ENCODE measurements at places on chromosomes 6 and 20.
A peak's percentile ranks its signal among the peaks of the same experiment; 100 is the strongest.

GRCh38 chr20:5691918-5692618, 58.1 kb upstream of the SHLD1 start:
- DNase-seq, result no peak

- DNase-seq, result peak; percentile 2
These were observed 474.4 kb upstream of the HSF2 start for GRCh38 chr6:121925024-121925423.

- no peak for DNase-seq
These were observed 6.1 kb downstream of the RBM39 start for GRCh38 chr20:35735826-35736470.

DNA sequence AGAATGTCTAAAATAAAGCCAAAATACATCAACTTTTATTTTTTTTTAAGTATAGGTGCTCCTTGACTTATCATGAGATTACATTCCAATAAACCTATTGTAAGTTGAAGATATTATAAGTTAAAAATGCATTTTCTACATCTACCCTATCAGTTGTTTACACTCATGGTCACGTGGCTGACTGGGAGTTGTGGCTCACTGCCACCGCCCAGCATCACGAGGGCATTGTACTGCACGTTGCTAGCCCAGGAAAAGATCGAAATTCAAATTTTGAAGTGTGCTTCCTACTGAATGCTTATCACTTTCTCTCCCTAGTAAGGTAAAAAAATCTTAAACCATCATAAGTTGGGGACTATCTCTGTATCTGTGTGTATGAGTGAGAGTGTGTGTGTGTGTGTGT, 126.6 kb upstream of the RIN2 start:
- no peak for DNase-seq

- DNase-seq, result peak; percentile 50
These were observed 45.8 kb downstream of the AHI1 start for GRCh38 chr6:135451617-135452190.

DNA sequence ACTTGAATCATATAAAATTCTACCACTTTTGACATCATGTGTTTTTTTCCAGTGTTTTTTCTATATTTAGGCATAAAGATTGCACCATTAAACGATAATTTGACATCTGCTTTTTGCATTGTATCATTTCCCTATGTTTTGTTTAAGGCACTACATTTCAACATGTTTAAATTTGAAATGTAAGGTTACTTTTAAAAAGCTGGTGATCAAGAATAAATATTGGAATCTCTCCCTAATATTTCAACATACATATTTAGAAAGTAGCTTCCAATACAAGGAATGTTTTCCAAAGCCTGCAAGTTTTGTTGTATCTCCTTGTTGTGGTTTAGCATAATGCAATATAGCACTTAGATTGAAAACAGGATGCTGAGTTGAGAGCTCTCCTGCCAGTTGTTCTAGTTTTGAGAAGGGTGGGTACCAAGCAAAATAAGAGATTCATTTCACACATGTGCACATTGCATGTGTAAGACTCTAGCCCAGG, 76.5 kb downstream of the SYNJ2 start:
- DNase-seq, result peak; percentile 34

GRCh38 chr6:41684311-41685180, 46.3 kb downstream of the MDFI start:
- no peak for DNase-seq

- DNase-seq, result no peak
These were observed 833.0 kb downstream of the KIF16B start for GRCh38 chr20:15740046-15740775.

DNA sequence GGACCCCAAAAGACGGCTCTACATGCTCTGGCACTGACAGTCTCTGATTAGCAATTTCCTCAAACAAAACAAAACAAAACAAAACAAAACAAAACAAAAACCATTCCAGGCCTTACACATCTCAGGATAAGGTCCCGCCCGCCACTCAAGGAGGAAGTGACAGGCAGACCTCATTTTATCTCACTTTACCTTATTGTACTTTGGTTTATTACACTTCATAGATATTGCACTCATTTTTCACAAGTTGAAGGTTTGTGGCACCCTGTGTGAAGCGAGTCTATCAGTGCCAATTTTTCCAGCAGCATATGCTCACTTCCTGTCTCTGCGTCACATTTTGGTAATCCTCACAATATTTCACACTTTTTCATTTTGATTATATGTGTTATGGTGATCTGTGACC, 15.2 kb downstream of the ZBP1 start:
- DNase-seq, result no peak

GRCh38 chr6:11705069-11705468, 73.5 kb downstream of the ADTRP start:
- DNase-seq, result no peak

DNA sequence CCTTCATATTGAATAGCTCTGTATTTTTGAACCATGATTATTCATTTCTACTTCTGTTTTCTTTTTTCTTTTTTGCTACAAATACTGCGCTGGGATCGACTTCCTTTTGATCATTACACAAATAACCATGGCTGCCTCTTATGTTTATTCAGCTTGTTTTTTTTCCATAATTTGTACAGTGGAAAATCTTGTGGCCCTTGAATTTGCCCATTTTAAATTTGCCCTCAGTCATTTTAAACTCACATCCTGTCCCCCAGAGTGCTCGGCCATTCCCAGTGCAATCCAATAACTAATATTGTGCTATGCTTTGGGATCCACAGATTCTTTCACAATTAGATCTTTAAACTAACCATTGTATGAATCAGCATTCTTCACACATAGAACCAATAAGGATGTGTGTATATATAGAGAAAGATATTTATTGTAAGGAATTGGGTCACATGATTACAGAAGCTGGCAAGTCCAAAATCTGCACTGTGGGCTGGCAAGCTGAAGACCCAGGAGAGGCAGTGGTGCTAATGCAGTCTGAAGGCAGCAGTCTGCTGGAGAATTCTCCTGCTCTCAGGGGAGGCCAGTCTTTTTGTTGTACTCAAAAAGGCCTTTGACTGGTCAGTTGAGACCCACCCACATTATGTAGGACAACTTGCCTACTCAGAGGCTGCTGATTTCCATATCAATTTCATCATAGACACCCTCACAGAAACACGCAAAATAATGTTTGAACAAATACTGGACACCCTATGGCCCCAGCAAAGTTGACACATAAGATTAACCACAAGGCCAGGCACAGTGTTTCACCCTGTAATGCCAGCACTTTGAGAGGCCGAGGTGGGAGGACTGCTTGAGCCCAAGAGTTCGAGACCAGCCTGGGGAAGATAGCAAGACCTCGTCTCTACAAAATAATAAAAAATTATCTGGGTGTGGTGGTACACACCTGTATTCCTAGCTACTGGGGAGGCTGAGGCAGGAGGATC, 147.1 kb downstream of the MTHFD1L start:
- peak; percentile 74 for DNase-seq

- DNase-seq, result no peak
These were observed 46.1 kb upstream of the DSN1 start for GRCh38 chr20:36819659-36820058.

DNA sequence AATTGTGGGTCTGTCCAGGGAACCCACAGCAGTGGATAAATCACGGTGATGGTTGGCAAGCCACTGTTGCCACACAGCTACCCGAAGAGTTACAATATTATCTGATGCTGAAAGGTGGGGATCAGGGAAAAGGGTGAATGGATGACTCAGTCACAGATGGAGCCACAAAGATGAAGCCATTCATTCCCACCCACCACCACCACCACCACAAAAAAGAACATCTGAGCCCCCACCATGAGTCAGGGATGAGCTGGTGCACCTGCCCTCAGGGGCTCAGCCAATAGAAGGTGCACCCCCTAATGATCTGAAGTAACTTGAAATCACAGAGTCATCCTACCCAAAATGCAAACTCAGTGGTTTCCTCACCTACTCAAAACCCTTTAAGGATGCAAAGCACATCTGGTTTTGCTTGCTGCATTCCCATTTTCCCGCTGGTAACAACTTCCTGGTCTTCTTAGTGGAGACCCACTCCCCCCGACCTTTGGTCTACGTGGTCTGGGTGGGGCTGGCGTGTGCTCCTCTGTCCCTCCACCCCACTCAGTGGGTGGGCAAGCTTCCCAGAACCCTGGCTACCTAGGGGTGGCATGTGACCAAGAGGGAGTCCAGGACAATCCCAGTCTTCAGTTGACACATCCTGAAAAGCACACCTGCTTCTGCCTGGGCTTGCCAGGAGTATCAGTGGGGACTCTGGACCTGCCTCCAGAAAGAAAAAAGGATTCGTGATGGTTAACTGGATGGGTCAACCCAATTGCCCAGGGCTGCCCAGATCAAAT, 125.5 kb downstream of the ANKRD60 start:
- DNase-seq, result peak; percentile 30

DNA sequence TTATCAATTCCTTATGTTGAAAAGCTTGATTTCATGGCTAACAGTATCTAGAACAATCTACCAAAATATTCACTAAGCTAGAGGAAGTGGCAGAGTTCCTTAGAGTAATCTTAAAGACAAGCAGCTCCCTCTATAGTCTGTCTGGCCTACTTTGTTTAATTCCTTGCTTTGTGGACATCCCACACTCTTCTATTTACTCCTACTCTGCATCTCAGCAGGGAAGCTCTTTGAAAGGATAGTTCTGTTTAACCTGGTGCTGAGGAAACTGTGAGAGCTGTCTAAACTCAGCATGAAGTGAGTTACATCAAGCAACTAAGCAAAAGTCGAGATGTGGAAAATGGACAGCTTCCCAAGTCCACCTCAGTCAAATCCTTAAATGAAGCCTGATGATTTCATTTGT, 4.3 kb downstream of the REV3L start:
- DNase-seq, result peak; percentile 65

DNA sequence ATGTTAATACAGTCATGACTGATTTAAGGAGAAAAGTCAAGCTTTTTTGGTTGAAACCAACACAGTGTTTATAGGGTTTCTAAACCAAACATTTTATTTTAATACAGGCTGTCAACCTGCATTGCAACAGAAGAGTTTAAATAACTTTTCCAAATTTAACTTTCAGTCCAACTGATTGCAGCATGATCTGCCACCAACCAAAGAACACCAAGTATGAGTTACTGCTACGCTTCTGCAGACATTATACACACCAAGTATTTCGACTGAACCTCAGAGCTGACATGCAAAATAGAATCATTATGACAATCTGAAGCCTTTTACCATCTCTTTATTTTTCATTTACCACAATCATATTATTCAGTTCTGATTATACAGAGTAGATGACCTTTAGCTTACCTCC, 151.2 kb upstream of the DST start:
- no peak for DNase-seq

DNA sequence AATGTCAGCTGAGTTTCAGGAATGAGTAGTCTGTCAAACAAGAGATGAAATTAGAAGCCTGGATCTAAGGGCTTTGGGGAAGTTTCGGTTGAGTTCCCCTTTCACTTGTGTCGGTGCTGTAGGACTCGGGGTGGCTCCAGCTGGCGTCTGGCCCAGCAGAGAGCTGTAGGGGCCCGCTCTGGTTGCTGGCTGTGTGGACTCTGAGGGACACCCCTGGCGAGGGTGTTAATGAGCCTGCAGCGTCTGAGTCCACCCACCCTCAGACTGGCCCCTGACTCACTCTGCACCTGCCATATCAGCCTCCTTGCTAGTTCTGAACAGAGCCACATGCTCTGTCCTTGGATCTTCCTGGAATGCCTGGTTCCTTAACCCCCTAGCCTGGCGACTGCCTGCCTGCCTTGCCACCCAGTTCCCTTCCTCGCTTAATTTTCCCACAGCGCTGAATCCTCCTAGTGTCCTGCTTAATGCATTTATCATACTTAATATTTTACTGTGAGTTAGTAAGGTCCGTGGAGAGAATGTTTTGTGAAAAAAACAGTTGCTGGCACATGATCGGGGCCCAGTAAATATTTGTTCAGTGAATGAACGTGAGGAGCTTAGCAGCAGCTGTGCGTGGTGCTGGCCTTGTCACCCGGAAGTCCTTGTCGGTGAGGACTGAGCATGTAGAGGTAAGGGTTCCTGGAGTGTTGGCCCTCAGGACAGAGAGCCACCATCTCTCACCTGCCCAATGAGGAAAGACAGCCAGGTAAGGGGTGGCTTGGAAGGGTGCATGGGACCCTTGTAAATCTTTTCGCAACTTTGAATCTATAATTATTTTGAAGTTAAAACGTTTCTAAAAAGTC, 1.6 kb downstream of the DNAJC5 start:
- DNase-seq, result no peak

DNA sequence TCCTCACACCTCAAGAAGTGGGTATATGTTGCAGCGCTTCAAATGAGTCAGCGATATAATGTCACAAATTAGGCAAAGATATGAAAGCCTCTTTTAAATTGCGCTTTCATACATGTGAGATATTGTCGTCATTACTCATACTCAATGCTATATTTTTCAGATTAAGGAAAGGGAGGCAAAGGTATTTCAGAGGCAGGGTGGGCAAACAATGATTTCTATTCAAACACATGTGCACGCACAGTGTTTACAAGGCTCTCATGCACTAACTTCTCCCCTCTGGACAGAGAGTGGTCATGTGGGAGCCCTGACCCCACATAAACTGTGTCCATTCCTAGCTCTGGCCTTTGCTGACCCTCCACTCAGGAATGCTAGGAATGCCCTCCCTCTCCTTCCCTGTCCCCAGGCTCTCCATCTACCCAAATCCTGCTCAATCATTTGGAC, 112.1 kb upstream of the TMEM170B start:
- DNase-seq, result no peak

- no peak for DNase-seq
These were observed 29.9 kb upstream of the TRIM27 start for GRCh38 chr6:28953585-28954258.

DNA sequence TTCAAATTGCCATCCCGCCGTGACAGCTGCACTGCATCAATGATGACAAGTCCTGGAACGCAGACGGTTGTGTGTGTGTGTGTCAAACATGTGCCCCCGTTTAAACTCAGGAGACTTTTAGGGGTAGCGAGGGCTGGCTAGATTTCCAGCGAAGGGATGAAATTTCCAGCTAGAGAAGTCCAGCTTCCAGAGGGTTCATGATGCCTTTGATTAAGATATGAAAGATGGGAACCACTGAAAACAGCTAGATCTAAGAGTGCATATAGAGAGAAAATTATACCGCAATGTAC, 644 bp downstream of the KIZ start:
- no peak for DNase-seq
